ENCODE measurements at places on chromosomes 16 and 17.

DNA sequence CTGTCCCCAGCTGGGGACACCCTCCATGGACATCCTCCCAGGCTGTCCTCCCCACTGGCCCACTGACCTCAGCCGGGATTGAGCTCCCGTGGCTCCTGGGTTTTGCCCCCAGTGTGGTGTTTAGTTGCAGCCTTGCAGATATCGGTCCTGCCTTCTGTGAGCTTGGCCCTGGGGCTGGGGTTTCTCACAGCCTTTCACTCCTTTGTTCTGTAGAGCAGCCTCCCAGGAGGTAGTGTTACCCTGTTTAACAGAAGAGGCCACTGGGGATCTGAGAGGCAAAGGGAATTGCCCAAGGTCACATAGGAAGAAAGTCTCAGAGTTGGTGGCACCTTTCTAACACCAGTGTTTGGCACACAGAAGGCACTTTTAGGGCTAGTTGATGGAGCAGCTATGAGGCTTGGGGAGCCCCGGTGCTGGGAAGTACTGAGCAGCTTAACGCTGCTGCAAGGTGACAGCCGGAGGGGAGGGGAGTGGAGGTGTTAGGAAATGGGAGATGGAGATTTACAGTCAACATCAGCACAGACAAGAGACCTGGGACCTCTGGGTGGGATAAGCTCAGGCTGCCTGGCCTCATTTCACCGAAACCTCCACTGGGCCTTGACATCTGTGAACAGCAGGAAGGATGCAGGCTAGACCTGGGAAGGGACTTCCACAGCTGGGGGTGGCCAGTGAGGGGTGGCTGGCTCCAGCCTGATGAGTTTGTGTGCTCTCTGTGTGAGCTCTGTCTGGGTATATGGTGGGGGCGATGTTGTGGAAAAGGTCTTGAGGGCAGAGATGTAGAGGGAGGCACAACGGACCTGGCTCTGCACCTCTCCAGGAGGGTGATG, 26.1 kb downstream of the CACNA1G start:
- no peak for DNase-seq

DNA sequence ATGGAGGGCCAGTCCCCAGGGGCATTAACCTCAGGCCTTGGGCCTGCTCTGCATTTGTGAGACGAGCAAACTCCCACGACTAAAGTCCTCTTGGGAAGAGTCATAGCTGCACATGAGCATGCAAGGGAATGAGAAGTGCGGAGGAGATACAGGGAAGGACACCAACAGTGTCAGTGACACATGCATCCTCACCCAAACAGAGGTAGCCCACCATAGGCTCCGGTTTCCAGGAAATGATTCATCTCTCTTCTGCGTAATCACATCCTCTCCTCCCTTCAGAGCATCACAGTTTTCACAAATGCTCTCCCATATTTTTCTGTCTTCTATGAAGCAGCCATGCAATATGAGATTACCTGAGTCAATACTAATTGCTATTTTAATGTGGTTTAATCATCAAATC, 725.7 kb upstream of the GOT2 start:
- DNase-seq, result no peak

- DNase-seq, result no peak
These were observed 137.7 kb upstream of the CRHR1 start for GRCh38 chr17:45646288-45646988.

DNA sequence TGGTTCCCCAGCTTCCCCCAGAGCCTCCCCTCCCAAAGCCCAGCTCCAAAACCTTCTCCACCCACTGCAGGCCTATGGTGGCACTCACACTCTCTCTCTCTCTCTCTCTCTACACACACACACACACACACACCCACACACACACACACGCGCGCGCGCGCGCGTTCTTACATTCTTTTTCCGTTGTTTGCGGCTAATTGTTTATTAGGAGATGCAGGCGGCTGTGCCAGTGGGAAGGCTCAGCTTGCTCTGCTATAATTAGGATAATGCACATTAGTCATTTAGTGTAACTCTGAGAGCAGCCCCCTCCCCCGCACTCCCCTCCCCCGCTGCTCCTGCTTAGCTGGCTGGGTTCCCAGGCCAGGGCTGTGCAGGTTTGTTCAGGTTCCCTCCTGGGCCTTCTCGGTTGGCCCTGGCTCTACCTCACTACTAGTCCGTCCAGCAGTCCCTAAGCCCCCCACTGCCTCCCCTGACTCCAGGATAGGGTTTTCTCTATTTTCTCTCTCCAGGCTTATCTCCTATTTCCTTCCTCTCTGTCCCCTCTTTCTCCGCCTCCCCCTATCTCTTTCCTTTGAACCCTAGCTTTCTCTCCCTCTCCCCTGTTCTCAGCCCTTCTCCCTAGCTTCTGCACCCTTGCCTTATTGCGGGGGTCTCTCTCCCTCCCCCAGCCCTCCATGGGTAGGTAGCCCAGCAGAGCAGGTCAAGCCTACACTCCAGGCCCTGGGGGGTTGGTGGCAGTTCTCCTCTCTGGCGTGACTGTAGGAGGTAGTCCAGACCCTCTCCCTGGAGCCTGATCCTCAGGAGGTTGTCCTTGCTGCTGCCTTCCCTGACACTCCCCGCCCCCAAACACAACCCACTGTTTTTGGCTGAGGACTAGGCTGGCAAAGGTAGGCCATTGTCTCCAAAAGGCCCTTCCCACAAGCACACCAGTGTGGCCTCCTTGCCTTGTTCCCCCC, 34.0 kb downstream of the TMEM132E start:
- no peak for DNase-seq

DNA sequence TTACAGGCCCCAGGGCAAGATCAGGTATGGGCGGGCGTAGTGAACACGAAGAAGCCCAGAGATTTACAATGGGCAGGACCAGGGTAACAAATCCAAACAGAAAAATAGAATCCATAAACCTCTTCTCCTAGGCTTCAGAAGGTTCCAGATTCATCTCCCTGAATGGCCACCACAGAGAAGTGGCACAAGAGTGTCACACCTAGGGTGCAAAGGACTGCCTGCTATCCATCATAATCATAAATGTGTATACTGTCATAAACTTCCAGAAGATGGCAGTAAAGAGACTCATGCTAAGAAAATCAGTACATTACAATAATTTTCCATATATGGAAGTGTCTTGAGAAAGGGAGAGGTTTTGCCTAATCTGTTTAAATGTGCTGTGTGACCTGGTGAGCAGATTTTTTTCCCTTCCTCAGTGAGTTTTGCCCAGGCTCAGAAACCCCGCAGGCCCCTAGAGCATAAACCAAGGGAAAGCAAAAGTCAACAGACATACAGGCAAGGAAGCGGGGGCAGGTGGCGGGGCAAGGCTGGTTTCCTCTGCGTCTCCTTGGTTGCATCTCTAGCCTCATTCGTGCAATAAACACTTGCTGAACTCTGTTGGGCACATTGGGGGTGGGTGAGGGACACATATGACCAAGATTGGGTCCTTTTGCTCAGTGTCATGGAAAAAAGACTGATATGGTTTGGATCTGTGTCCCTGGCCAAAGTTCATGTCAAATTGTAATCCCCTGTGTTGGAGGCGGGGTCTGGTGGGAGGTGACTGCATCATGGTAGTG, 92.0 kb upstream of the CDH5 start:
- no peak for DNase-seq

- DNase-seq, result no peak
These were observed 33.7 kb downstream of the NUBP1 start for GRCh38 chr16:10777356-10777755.

DNA sequence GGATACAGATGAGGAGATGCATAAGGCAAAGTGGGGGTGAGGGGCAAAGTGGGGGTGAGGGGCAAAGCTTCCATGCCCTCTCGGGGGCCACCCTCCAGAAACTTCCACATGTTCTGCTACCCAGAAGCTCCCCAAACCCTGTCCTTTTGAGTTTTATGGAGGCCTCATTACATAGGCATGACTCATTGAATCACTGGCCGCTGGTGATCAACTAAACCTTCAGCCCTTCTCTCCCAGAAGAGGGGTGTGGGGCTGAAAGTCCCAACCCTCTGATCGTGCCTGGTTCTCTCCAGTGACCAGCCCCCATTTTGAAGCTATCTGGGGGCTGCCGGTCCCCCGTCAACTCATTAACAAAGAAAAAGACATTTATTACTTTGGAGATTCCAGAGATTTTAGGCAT, 27.5 kb downstream of the ITGAE start:
- DNase-seq, result no peak

- no peak for DNase-seq
These were observed 49.6 kb downstream of the PLD6 start for GRCh38 chr17:17156511-17156910.

DNA sequence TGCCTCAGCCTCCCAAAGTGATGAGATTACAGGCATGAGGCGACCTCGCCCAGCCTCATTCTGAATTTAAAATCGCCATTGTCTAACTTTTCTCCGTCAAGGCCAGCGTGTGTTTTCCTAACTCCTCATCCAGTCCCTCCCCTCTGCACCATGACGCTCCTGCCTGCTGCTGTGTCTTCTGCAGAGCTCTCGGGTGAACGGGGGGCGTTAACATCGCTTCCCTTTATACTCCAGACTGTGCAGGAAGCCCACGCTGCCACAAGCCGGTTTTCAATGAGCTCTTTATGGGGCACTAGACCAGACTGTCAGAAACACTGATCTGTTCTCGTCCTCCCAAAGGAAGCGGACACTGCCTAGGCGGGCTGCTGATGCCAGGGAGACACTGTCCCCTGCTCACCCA, 13.2 kb downstream of the AANAT start:
- DNase-seq, result peak; percentile 74

- no peak for DNase-seq
These were observed 70.0 kb upstream of the ZNF469 start for GRCh38 chr16:88312732-88313131.

- DNase-seq, result no peak
These were observed 23.0 kb upstream of the SLC38A10 start for GRCh38 chr17:81317961-81318605.

GRCh38 chr16:60214311-60214710, 1480.2 kb upstream of the GOT2 start:
- no peak for DNase-seq

DNA sequence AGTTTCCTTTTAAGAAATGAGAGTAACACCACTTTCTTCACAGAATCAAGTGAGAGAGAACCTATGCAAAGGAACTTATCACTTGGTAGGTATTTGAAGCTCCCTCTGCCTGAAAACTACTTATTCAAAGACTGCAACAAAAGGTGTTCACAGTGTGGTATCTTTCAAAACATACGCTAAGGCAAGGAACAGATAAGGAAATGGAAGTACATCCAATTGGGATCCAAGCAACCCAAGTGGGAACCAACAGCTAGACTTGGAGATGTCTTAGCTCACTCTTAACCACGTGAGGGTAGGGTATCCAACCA, 431 bp upstream of the PPM1E start:
- DNase-seq, result no peak

DNA sequence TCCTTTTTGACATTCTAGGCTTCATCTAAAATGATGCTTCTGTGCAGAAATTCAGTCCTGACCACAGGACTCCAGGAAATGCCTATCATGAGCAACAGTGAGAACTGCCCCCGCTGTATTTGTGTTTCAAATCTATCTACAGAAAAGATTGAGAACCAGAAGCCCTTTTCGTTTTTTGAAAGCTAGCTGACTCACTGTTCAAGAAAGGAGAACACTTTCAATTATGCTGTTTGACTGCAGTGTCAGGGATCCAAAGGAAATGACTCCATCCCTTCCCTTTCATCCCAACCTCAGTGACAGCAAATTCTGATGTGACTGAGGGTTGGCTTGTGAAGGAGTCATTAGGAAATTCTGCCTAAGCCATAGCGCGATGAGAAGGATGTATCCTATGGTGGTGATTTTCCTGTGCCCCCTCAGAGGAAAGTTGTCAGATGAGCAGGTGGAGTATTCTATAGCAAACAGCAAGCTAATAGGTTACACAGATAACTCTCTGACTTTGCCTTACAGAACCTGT, 622.3 kb downstream of the TMEM114 start:
- no peak for DNase-seq

- no peak for DNase-seq
These were observed 5.8 kb downstream of the THOC6 start for GRCh38 chr16:3029491-3030221.

GRCh38 chr17:1227917-1228780, 42.1 kb upstream of the BHLHA9 start:
- DNase-seq, result no peak

- no peak for DNase-seq
These were observed 473.4 kb downstream of the SOX9 start for GRCh38 chr17:72594248-72594647.

GRCh38 chr17:46874906-46875305, 23.5 kb downstream of the WNT9B start:
- DNase-seq, result no peak

DNA sequence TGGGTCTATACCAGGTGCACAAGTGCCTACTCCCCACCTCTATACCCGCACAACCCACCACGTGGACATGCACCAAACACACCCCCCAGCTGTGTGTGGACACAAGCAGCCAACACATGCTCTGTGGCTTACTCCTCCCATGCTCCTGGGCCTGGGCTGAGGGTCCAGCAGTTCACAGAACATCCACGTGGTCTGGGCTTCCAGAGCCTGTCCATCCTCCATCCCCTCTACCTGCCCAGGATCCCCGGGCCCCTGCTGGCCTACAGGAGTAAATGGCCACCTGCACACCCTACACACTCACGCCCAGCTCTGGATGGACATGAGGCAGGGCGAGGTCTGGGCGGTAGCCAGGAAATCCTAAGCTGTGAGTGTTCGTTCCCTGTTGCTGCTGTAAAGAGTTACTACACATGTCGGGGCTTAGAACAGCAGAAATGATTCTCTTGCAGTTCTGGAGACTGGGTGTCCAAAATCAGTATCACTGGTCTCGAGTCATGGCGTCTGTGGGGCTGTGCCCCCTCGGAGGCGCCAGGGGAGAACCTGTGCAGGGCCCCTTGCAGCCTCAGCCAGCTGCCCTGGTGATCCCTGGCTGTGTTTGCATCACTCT, 15.0 kb upstream of the RAI1 start:
- no peak for DNase-seq

DNA sequence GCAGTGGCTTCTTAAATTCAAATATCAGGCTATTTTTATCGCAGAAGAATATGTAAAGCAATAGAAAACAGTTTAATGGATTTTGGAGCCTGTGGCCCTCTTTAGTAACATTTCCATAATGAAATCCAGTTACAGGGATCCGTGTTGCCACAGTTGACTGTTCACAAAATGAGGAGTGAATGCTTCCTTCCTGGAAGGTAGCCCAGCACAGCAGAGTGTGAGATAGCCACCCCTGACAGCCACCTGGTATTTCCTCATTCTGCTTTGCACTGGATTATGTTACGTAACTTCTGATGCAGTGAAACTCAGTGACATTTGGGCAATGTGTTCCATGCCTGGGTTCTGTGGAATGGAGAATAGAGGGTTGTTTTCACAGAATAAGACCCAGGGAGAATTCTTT, 517.2 kb downstream of the RBFOX1 start:
- DNase-seq, result no peak

DNA sequence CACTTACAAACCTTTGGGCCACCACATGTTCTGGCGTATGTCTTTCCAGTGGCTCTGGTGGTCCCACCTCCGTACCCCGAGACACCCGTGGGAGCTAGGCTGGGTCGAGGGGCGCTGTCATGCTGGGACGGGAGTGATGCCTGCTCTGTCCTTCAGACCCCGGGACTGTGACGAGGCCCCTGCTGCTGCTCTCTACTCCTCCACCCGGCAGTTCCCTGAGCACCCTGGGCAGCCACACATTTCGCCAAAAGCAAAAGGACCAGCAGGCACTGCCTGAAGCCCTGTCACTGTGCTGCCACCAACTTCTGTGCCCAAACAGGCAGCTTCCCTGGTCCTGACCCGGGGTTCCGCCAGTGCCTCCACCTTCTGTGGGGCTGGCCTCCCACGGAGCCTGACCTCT, 15.5 kb downstream of the DOC2B start:
- DNase-seq, result no peak
